ENCODE measurements at places on chromosomes 4 and X. TPM values are rescaled to one million over a fixed set of nuclear protein-coding genes. Genes with fewer than 3 reads are reported as not detected.

IQSEC2 gene
- 7.7 TPM for total RNA-seq

STATH gene
- total RNA-seq: not detected

HS3ST1 gene
- under 0.01 TPM for total RNA-seq

XK gene
- total RNA-seq: not detected

IL2 gene
- total RNA-seq: not detected

ZNF185 gene
- 1.7 TPM for total RNA-seq

Measured in bronchial smooth muscle cell (primary cell).